ENCODE measurements at places on chromosomes 2 and 18.

DNA sequence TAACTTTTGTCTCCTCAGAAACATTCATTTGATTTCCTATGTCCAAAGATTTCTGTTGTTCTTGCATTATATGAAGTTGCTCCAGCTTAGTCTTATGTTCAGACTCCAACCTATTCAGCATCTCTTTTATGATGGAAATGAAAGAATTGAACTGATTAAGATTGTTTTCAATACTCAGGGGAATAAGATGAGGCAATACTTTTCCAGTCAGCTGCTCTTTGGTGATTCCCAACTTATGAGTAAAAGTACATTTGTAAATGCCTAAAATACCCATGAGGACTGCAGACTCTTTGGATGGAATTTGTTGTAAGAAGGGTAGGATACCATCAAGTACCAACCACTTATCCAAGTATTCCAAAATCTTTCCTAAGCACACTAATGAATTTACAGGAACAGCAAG lies 39.8 kb downstream of the TRAK2 start:
- no peak for DNase-seq

- DNase-seq, result no peak
Measured at GRCh38 chr2:12348216-12348615, 368.5 kb upstream of the TRIB2 start.

GRCh38 chr2:219249203-219249980 lies 3.7 kb upstream of the TUBA4B start:
- no peak for DNase-seq

GRCh38 chr2:128662051-128662471 lies 343.4 kb upstream of the HS6ST1 start:
- no peak for DNase-seq

GRCh38 chr2:159573294-159573693 lies 43.1 kb downstream of the BAZ2B start:
- no peak for DNase-seq

DNA sequence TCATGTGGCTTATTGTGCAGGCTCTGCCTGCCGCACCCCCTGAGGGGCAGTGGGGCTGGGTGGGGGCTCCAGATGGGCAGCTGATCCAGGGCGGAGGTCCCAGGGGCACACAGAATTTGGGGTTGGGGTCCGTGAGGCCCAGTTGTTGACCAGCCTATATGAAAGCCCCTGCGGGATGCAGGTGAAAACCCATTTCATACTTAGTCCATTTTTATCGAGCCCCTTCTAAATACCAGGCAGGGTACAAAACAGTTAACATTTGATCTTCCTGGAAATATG lies 30.6 kb downstream of the MYO7B start:
- DNase-seq, result no peak

DNA sequence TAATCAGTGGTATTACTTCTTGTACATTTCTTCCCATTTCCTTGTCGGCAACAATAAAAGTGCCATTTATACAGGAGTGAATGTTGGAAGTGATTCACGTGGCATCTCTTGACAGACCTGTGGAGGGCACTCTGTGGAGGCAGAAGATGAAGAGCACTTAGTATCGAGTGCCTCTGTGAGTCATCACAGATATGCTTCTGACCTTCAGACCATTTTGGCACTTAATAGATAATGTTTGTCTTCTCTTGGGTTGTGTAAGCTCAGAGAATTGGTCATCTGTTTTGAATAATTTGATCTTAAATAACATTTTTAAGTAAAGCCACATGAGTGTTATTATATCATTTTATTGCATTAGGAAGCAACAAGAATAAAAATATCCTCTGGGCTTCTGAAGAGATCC lies 305.5 kb downstream of the PTPRM start:
- DNase-seq, result no peak

DNA sequence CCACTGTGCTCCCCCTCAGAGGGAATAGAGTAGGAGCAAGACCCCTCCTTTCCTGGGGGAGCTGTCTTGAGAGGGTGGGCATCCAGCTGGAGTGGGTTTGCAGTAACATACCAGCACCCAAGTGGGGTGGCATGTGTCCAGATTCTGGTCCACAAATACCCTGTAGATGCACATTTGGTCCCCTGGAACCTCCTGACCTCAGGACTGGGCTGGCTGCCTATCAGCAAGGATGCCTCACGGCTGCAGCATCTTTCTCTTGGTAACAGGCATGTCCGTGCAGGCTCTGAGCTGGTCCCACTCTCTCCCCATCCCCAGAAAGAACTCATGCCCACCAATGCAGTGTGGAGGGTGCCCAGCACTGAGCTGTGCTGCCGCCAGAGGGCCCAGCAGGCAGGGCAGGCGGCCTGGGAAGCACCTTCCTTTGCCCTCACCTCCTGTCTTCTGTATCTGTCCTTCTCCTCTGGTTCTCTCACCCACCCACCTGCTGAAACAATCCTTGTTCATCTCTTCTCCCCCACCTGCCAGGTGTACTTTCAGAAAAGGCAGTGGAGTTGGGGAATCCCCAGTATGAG lies 47.4 kb downstream of the ITGB1BP1 start:
- DNase-seq, result no peak

DNA sequence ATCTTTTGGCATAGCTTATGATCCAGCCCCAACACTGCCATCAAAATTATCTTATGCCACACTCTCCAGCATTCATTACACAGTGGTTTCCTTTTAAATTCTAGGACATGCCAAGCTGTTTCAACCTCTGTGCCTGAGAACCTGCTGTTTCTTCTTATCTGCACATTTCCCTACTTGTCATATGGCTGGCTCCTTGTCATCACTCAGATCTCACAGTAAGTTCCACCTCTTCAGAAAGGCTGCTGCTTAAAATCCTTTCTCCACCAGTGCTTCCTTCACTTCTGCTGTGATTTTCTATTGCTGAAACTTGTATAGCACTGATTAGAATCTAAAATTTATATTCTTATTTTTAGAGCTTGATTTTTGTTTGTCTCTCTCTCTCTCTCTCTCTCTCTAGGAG lies 43.4 kb downstream of the MC4R start:
- no peak for DNase-seq

DNA sequence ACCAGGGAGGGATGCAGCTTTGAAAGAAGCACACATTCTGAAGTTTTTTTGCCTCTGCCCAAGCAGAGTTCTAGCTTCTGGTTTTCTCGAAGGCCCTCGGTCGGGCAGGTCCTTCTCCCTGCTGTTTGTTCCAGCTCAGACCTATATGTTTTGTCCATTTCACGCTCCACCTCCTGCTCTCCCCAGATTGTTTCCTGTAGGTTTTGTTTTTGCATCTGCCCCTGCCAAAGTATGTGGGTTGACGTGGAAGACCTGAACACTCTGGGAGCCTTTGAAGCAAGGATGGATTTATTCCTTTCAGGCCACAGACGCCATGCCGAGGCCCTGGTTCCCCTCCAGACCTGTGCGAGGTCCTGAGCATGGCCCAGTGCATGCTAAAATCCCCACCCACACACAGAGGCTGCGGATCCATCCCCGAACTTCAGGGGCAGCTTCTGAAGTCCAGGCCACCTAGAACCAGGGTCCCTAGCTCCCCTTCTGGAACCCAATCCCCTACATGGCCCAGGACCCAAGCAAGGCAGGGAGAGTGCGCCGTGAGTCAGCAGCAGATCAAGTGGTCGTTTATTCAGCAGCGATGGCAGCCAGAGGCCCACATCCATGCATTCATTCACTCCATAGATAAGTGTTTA lies 205.4 kb downstream of the KLHL29 start:
- DNase-seq, result no peak

- no peak for DNase-seq
Measured at GRCh38 chr2:42903821-42904575, 111.6 kb upstream of the HAAO start.

GRCh38 chr2:219168526-219168925 lies 1.3 kb downstream of the SLC23A3 start:
- no peak for DNase-seq

- DNase-seq, result no peak
Measured at GRCh38 chr2:67164771-67165522, 232.2 kb upstream of the ETAA1 start.

DNA sequence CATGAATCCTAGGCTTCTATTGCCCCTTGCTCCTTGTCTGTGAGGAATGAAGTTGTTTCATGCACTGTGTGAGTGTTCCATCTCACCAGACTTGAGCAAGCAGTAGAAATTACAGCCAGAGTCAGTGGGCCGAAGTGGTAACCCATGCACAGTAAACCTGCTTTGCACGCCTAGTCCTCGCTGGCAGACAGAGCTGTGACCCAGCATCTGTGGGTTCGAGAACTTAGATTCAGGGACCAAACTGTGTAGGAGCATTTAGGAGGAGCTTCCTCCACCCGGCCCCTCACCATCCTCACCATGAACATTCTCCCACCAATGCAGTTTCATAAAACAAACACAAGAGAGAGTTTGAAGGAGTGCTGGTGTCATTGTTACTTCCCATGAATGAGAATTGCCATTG lies 21.6 kb upstream of the TEX51 start:
- DNase-seq, result no peak

Data from stimulated activated CD8-positive, alpha-beta memory T cell treated with anti-CD3 and anti-CD28 coated beads, Interleukin-15, amount 100 ng/mL, for 48 hours (primary cell).